ENCODE measurements at places on chromosomes 4 and X.

DNA sequence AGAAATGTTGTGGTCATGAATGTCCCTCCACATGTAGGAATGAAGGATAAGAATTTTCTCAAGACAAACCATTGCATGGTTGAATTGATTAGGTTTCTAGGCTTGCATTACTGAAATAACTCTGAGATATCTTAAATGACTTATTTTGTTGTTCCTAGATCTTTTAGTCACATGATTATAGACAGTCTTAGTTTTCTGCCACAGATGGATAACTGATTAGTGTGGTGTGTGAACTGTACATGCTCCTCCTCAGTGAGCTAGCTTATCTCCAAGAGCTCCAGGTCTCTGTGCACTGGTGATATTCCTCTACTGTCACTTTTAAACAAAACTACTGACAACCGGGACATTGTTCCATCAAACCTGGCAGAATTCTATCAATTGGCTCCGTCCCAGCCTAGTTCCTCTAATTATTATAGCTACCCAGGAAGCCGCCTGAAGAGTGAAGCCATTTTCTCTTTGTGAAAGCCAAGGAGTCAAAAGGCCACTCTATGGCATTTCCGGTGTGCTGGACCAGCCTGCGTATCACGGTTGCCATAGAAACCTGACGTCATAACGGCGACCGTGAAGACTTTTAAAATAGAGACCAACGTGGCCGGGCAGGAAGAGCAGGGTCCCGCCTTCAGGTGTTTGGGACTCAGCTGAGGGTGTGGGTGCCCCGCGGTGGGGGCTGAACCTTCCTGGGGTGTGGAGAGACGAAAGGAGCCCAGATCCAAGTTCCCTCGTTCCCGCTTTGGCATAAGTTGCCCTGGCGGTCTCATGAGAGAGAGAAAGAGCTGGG is 28.1 kb downstream of the BEX3 start:
- peak; percentile 28 for DNase-seq

DNA sequence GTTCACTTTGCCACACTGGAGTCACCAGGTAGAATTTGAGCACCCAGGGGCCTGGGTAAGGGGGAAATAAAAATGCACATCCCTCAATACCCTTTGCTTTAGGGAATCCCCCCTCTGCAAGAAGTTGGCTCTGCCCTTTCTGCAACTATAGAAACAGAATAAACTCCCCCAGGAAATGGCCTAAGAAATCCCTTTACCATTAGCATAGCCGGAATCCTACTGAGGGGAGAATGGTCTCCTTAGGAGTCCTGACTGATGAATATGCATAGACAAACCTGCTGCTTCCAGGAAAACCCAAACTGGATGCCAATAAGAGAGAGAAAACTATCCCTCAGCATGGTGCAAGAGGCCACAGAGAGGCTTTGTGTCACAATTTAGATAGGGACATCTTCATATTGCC is 11.0 kb downstream of the EFHC2 start:
- DNase-seq, result no peak

GRCh38 chrX:152635941-152636340 is 1.8 kb upstream of the GABRQ start:
- DNase-seq, result peak; percentile 19

- DNase-seq, result no peak
These were observed 2039.9 kb upstream of the TENM3 start for GRCh38 chr4:180203349-180203748.

GRCh38 chrX:2689773-2690666 is 1.1 kb upstream of the CD99 start:
- no peak for DNase-seq

DNA sequence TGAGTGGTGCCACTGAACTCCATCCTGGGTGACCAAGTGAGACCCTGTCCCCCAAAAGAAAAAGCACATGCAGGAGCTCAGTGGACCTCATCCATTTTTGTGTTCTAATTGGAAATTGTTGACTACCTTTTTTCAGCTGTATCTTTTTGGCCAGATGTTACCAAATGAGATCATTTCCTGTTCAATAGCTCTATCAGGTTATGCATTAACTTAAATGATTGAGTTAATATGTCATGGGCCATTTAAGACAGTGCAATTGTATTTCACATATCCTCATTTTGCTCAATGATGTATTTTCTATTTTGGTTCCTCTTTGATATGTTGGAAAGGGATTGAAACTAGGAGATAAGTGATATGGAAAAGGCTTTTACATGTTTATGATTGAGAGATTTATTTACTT is 26.2 kb upstream of the RHOH start:
- no peak for DNase-seq

DNA sequence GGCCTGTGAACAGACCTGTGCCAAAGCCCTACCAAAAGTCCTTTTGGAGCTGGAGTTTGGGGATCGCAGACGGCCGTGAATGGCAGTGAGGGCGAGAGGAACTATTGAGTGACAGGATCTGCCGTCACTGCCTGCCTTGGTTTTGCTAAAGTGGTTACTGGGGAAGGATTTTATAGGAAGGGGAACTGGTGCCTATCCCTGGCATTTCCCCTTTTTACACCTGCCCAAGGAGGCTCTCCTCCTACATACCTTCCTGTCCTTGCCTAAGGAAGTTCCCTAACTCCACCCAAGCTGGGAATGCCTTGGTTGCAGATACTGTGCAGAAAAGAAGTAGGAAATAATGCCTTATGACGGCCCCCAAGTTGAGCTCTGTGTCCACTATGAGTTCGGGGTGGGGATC is 14.5 kb downstream of the LONRF3 start:
- DNase-seq, result no peak

Data from midbrain (tissue), 1 donor.